CMK (cell line): ENCODE measurements at places on chromosomes 3 and 15.

DNA sequence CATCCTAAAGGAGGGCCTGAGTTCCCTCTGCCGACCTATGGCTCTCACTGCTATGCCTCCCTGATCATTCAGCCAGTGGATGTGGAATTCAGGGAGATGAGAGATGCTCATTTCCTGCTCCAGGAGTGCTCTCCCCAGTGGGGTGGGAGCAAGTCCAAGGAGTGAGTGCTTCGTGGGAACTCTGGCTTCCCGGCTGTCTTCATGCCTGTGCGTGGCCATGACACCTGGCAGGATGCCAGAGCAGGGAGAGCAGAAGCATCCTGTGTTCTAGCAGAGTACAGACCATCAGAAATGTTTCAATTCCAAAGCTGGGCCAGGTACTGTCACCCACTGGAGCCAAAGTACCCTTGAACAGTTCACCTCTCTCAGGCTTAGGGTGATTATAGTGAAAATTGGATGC is 45.1 kb downstream of the APH1B start:
- DNase-seq, result no peak

DNA sequence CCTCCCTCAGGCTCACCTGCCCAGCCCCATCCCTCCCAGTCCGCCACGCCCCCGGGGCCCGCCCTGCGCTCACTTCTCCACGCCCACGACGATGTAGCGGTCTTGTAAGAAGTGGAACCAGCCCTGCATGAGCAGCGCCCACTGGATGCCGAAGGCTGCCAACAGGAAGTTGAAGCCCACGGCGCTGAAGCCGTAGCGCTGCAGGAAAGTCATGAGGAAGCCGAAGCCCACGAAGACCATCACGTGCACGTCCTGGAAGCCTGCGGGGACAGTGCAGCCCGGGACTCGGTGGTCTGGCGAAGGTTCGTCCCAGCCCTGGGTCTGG is 9.7 kb downstream of the RHCG start:
- DNase-seq, result no peak

DNA sequence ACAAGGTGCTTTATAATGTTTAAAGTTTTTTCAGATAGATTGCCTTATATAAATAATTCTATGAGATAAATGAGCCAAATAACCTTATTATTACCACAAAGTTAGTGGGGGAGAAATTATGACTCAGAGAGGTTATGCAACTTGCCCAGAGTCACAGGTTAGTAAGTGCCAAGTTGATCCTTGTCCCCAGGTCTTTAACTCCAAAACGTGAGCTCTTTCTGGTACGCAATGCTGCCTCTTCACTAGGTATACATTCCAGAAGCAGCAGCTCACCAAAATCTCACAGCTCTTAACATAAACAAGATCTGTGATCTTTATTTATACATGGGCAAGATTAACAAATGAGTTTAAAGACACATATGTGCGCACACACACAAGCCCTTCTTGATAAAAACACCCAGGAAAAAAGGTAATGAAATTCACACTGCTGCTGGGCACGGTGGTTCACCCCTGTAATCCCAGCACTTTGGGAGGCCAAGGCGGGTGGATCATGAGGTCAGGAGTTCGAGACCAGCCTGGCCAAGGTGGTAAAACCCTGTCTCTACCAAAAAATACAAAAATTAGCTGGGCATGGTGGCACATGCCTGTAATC is 59.8 kb upstream of the NR2F2 start:
- DNase-seq, result no peak

DNA sequence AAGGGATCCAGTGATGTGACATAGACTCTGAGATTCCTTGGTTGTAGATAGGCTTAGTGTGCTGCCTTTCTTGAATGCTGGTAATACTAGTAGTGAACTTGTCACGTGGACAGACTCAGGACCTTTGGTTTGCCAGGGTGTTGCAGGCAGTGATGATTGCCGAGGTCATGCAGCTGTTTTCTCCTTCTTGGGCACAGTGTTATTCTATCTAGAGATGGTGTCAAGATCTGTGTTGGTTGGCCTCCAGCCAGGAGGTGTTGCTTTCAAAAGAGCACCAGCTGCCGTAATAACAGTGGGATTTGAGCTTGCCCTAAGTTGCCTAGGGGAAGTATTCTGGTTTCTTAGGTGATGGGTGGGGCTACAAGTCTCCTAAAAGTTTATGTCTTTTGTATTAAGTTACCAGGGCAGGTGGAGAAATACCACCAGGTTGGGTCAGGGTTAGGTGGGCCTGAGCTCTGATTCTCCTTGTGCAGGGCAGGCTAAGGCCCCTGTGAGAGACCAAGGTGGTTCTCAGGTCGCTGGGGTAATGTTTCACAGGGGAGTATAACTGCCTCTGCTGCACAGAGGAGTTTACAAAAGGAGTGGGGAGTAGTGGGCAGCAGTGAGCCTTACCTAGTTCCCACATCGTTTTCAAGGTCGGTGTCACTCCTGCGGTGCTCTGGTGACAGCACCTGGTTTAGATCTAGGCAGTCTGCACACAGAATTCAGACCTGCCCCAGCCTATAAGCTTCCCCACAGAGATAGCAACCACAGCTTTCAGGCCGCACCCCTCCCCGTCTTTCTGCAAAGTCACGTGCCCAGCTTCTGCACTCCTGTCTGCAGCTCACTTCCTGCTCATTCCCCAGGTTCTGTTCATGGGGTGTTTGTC is 350.3 kb downstream of the DOCK3 start:
- peak; percentile 12 for DNase-seq

GRCh38 chr3:128489674-128489926 is 3.4 kb downstream of the GATA2 start:
- DNase-seq, result no peak
